ENCODE measurements at places on chromosomes 2 and 18.

DNA sequence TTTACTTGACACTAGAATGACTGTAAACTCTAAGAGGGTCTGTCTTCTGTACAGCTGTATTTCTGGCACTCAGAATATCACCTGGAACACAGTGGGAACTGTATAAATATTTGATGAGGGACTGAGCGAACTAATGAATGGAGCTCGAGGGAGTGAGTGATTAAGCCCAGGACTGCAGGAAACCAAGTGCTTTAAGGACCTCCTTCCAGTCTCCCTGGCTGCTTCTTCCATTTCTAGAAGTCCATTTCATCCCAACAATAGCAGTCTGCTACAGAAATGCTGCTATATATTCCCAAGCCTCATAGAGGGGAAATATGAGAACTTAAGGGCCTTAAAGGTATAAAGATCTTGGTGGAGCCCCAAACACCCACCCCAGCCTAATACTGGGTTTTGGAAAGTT, 2.8 kb upstream of the IL1RL2 start:
- no peak for DNase-seq
- no peaks in the 10 kb centered on the region for H3K36me3 ChIP-seq
- H3K27me3 ChIP-seq: peaks cover 17% of the 10 kb centered on the region

DNA sequence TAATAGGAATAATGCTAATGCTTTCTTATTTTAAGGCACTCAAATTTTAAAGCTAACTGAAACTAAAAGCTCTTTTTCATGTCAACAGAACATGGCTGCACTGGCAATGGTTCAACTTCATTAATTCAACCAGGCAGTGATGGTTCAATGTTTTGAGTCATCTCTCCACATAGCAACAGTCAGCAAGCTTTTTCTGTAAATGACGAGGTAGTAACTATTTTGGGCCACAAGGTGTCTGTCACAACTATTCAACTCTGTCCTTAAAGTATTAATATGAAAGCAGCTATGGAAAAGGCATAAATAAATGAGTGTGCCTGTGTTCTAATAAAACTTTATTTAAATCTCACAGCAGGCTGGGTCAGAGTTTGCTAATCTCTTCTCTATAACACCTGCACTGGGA, 1425.6 kb upstream of the PIK3C3 start:
- H3K27ac ChIP-seq: no peak overlapping the region
- H3K4me1 ChIP-seq: no peaks in the 10 kb centered on the region
- no peak for DNase-seq
- no peak overlapping the region for H3K4me3 ChIP-seq
- no peaks in the 10 kb centered on the region for H3K27me3 ChIP-seq

- H3K27me3 ChIP-seq: no peaks in the 10 kb centered on the region
- H3K36me3 ChIP-seq: peaks cover 45% of the 10 kb centered on the region
These were observed 44.3 kb upstream of the KCNG2 start for GRCh38 chr18:79753391-79753851.

DNA sequence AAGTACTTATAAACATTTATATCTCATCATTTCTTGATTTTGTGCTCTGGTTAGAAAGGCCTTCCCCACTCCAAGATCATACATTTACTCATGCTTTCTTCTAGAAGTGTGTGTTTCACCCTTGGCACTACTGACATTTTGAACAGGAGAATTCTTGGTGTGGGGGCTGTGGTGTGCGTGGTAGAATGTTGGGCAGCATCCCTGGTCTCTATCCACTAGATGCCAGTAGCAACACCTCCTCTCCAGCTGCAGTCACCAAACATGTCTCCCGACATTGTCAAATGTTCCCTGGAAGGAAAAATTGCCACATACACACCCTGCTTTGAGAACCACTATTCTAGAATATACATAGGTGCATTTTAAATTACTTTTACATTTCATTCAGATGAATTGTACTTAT, 8.7 kb upstream of the TGIF1 start:
- H3K27ac ChIP-seq: no peak overlapping the region
- peaks cover 12% of the 10 kb centered on the region for H3K27me3 ChIP-seq
- no peaks in the 10 kb centered on the region for H3K36me3 ChIP-seq
- DNase-seq: no peak
- H3K4me1 ChIP-seq: peaks cover under 1% of the 10 kb centered on the region

DNA sequence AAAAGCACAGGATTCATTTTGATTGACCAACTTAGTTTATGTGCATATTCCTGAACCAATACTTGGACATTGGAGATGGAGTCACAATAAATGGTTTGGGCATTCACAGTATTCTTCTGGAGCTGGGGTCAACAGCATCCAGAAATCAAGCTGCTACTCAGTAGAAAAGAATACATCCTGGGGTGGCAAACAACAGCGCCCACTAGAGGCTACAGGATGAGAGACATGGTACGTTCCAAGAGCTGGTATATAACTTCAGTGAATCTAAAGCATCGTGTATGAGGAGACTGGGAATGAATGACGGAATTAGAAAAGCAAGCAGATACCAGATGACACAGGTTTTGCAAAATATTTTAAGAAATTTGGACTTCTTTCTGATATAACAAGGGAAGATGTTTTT, 142.9 kb upstream of the FIGN start:
- no peak overlapping the region for H3K27ac ChIP-seq
- H3K4me3 ChIP-seq: no peak overlapping the region
- no peaks in the 10 kb centered on the region for H3K4me1 ChIP-seq
- no peaks in the 10 kb centered on the region for H3K36me3 ChIP-seq

- H3K27ac ChIP-seq: peak overlapping the region; percentile 60
- peaks cover 6% of the 10 kb centered on the region for H3K4me1 ChIP-seq
- no peaks in the 10 kb centered on the region for H3K36me3 ChIP-seq
- peak overlapping the region; percentile 47 for H3K4me3 ChIP-seq
- DNase-seq: peak; percentile 52
- H3K27me3 ChIP-seq: peaks cover 6% of the 10 kb centered on the region
These were observed 118.7 kb downstream of the VAPA start for GRCh38 chr18:10032331-10033015.

DNA sequence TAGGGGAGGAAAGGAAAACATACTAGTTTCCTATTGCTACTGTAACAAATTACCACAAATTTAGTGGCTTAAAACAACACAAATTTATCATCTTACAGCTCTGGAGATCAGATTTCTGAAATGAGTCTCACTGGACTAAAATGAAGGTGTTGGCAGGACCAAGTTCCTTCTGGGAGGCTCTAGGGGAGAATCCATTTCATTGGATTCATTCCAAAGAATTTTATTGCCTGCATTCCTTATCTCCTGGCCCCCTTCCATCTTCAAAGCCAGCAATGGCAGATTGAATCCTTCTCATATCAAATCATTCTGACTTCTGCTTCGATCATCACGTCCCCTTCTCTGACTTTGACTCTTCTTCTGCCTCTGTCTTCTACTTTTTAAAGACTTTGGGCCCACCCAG, 250.9 kb downstream of the IRS1 start:
- DNase-seq: no peak
- H3K4me3 ChIP-seq: no peak overlapping the region
- no peak overlapping the region for H3K27ac ChIP-seq

- peaks cover 23% of the 10 kb centered on the region for H3K36me3 ChIP-seq
- peak; percentile 44 for DNase-seq
- H3K27ac ChIP-seq: no peak overlapping the region
These were observed 5.3 kb downstream of the KLF11 start for GRCh38 chr2:10048501-10049171.

GRCh38 chr18:959854-960253, 55.2 kb downstream of the ADCYAP1 start:
- H3K4me1 ChIP-seq: no peaks in the 10 kb centered on the region
- DNase-seq: no peak
- H3K4me3 ChIP-seq: no peak overlapping the region

- H3K4me1 ChIP-seq: no peaks in the 10 kb centered on the region
- H3K27me3 ChIP-seq: peaks cover 3% of the 10 kb centered on the region
- no peak overlapping the region for H3K27ac ChIP-seq
- H3K4me3 ChIP-seq: no peak overlapping the region
- no peak for DNase-seq
These were observed 272.4 kb upstream of the DPP10 start for GRCh38 chr2:114170070-114170469.

- peaks cover 69% of the 10 kb centered on the region for H3K4me1 ChIP-seq
- no peaks in the 10 kb centered on the region for H3K27me3 ChIP-seq
- H3K36me3 ChIP-seq: peaks cover 25% of the 10 kb centered on the region
- H3K27ac ChIP-seq: peak overlapping the region; percentile 97
These were observed 13.3 kb upstream of the GALM start for GRCh38 chr2:38652431-38653273.

- DNase-seq: no peak
- no peaks in the 10 kb centered on the region for H3K36me3 ChIP-seq
- no peaks in the 10 kb centered on the region for H3K4me1 ChIP-seq
- H3K4me3 ChIP-seq: no peak overlapping the region
- H3K27ac ChIP-seq: no peak overlapping the region
- peaks cover 6% of the 10 kb centered on the region for H3K27me3 ChIP-seq
These were observed 15.0 kb downstream of the GLI2 start for GRCh38 chr2:120750488-120751210.

DNA sequence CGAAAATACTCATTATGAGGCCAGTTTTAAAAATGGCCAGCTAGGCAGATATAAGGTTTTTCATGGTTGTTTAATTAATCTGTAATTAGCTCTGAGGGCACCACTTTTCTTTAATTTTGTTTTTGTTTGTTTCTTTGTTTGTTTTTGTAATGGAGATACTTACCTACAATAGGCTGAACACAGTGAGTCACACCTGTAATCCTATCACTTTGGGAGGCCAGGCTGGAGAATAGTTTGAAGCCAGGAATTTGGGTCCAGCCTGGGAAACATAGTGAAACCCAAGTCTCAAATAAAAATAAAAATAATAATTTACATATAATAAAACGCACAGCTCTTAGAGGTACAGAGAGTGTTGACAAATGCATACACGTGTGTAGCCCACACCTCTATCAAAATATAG, 56.8 kb upstream of the MSH2 start:
- no peaks in the 10 kb centered on the region for H3K4me1 ChIP-seq
- DNase-seq: no peak
- no peak overlapping the region for H3K4me3 ChIP-seq
- H3K27me3 ChIP-seq: peaks cover 28% of the 10 kb centered on the region
- no peak overlapping the region for H3K27ac ChIP-seq
- no peaks in the 10 kb centered on the region for H3K36me3 ChIP-seq

GRCh38 chr2:223079378-223079777, 27.4 kb downstream of the KCNE4 start:
- no peaks in the 10 kb centered on the region for H3K36me3 ChIP-seq
- no peak for DNase-seq
- no peak overlapping the region for H3K27ac ChIP-seq
- H3K4me1 ChIP-seq: no peaks in the 10 kb centered on the region

DNA sequence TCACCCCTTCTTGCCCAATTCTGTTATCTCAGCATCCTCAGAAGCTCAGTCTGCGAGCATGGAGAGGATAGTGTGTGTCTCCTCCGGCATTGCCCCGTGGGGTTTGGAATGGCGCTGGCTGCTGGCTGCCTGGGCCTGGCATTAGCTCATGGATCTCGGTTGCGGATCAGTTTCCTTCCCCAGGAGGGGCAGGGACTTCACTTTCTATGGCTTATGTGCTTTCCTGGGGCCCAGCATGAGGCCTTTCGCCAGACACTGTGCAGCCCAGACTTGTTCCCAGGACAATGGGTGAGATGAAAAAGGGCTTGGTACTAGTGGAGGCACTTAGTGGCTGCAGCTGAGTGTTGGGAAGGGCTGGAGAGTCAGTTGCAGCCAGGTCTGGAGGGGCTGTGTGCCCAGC, 143.3 kb downstream of the GLI2 start:
- no peaks in the 10 kb centered on the region for H3K27me3 ChIP-seq
- no peak overlapping the region for H3K4me3 ChIP-seq
- no peaks in the 10 kb centered on the region for H3K36me3 ChIP-seq

- DNase-seq: no peak
- H3K27me3 ChIP-seq: no peaks in the 10 kb centered on the region
These were observed 499.8 kb downstream of the SUCLG1 start for GRCh38 chr2:83959266-83959665.

DNA sequence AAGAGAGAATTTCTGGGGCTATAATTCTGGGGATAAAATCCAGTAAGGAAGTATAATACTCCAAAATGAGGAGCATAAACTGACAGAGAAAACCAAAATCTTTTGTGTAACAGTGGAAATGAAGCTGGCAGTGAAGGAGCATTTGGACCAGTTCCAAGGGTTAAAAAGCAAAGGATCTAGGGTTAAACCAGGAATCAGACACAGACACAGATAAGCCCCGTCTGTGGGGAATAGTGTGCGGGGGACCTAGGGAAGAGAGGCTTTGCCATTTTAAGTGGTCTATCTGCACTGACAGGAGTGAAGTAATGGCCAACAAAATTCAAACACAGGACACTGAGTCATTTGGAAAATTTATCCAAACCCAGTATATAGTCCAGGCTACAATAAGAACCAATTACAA, 23.4 kb downstream of the SAP130 start:
- peaks cover 61% of the 10 kb centered on the region for H3K36me3 ChIP-seq
- H3K27ac ChIP-seq: no peak overlapping the region
- no peak overlapping the region for H3K4me3 ChIP-seq
- no peaks in the 10 kb centered on the region for H3K4me1 ChIP-seq
- H3K27me3 ChIP-seq: no peaks in the 10 kb centered on the region

GRCh38 chr2:219592736-219593135, 4.9 kb upstream of the STK11IP start:
- DNase-seq: no peak
- no peaks in the 10 kb centered on the region for H3K36me3 ChIP-seq
- no peak overlapping the region for H3K4me3 ChIP-seq
- H3K27ac ChIP-seq: no peak overlapping the region
- H3K27me3 ChIP-seq: peaks cover 11% of the 10 kb centered on the region

GRCh38 chr18:24009651-24010333, 4.8 kb upstream of the TTC39C start:
- no peaks in the 10 kb centered on the region for H3K36me3 ChIP-seq
- peak; percentile 70 for DNase-seq
- H3K27ac ChIP-seq: peak overlapping the region; percentile 82
- H3K4me1 ChIP-seq: peaks cover 63% of the 10 kb centered on the region
- no peaks in the 10 kb centered on the region for H3K27me3 ChIP-seq

GRCh38 chr2:54964816-54965215, 85.4 kb downstream of the RTN4 start:
- DNase-seq: no peak
- peaks cover 17% of the 10 kb centered on the region for H3K4me1 ChIP-seq
- peaks cover 2% of the 10 kb centered on the region for H3K36me3 ChIP-seq

- H3K4me3 ChIP-seq: no peak overlapping the region
- peaks cover 15% of the 10 kb centered on the region for H3K27me3 ChIP-seq
- no peak overlapping the region for H3K27ac ChIP-seq
- no peaks in the 10 kb centered on the region for H3K36me3 ChIP-seq
- DNase-seq: no peak
These were observed 279.2 kb downstream of the CLIP4 start for GRCh38 chr2:29394311-29394980.

GRCh38 chr2:66437109-66437690, 2.3 kb downstream of the MEIS1 start:
- no peak overlapping the region for H3K4me3 ChIP-seq
- peaks cover 5% of the 10 kb centered on the region for H3K36me3 ChIP-seq
- no peak for DNase-seq
- H3K27me3 ChIP-seq: peaks cover 81% of the 10 kb centered on the region

GRCh38 chr18:45163871-45164270, 451.4 kb upstream of the SLC14A2 start:
- H3K4me1 ChIP-seq: no peaks in the 10 kb centered on the region
- DNase-seq: no peak
- no peaks in the 10 kb centered on the region for H3K36me3 ChIP-seq
- H3K27ac ChIP-seq: no peak overlapping the region
- H3K27me3 ChIP-seq: peaks cover 11% of the 10 kb centered on the region
- H3K4me3 ChIP-seq: no peak overlapping the region
